ENCODE measurements at places on chromosomes 2 and 18.

DNA sequence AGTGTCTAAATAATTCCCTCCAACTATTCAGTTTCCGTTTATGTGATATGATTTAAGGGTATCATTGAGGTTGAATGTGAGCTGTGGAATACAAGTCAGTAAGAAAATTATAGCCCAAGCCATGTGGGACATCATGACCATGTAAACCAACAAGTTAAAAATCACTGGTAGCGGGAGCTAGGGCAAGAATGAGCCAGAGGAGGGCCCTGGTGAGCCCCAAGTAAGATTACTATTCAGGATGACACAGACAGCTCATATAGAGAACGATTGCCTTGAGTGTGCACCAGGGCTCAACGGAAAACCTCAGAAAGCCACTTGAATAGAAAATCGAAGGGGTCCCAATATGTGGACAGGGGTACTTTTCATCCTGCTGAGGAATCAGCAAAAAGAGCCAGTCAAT, 87.8 kb upstream of the RBMS1 start:
- DNase-seq, result no peak
- H3K27me3 ChIP-seq, result no peaks in the 10 kb centered on the region
- no peak overlapping the region for H3K4me3 ChIP-seq
- peaks cover 13% of the 10 kb centered on the region for H3K4me1 ChIP-seq
- H3K27ac ChIP-seq, result no peak overlapping the region

DNA sequence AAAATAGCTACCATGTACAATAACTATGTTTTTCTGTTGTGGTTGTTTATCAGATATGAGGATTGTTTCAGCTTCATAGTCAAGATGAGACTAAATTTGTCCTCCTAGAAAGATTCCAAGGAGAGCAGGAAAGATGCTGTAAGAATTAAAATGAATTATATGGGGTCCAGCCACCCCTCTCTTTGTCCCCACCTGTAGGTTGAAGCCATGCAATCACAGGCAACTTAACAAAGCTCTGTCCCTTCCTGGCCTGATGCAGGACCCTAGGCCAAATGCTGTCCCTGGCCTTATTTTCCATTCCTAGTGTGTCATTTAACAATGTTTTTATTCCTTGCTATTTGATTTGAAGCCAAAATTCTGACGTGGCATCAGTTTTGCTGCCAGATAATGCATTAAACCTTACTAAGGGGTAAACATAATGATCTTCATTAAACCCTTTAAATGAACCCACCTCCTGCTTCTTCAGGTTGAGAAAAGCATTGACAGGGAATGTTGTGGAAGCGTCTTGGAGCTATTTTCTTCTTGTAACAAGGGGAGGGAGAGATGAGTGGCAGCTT, 240.9 kb upstream of the ZNF521 start:
- no peak overlapping the region for H3K4me3 ChIP-seq
- no peak for DNase-seq
- no peaks in the 10 kb centered on the region for H3K36me3 ChIP-seq
- no peak overlapping the region for H3K27ac ChIP-seq
- H3K27me3 ChIP-seq, result peaks cover 4% of the 10 kb centered on the region
- no peaks in the 10 kb centered on the region for H3K4me1 ChIP-seq

GRCh38 chr2:118940486-118941120, 1.4 kb upstream of the MARCO start:
- no peak for DNase-seq
- peaks cover 13% of the 10 kb centered on the region for H3K4me1 ChIP-seq
- peak overlapping the region; percentile 69 for H3K27ac ChIP-seq
- no peaks in the 10 kb centered on the region for H3K36me3 ChIP-seq

DNA sequence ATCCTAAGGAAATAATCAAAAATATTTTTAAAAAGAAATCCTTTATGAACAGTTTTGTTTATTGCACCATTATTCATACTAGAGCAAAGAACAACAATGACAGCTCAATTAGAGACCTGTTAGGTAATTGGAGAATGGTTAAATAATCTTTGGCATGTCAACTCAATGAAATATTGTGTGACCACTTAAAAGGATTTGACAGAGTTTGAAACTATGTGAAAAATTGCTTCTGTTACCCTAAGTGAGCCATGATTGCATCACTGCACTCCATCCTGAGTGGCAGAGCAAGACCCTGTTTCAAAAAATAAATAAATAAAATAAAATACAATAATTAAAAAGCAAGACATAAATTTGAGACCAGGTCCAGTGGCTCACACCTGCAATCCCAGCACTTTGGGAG, 66.1 kb upstream of the ATP8B1 start:
- DNase-seq, result no peak
- peaks cover 5% of the 10 kb centered on the region for H3K27me3 ChIP-seq
- H3K4me1 ChIP-seq, result no peaks in the 10 kb centered on the region
- H3K36me3 ChIP-seq, result peaks cover 3% of the 10 kb centered on the region
- H3K4me3 ChIP-seq, result no peak overlapping the region
- no peak overlapping the region for H3K27ac ChIP-seq

DNA sequence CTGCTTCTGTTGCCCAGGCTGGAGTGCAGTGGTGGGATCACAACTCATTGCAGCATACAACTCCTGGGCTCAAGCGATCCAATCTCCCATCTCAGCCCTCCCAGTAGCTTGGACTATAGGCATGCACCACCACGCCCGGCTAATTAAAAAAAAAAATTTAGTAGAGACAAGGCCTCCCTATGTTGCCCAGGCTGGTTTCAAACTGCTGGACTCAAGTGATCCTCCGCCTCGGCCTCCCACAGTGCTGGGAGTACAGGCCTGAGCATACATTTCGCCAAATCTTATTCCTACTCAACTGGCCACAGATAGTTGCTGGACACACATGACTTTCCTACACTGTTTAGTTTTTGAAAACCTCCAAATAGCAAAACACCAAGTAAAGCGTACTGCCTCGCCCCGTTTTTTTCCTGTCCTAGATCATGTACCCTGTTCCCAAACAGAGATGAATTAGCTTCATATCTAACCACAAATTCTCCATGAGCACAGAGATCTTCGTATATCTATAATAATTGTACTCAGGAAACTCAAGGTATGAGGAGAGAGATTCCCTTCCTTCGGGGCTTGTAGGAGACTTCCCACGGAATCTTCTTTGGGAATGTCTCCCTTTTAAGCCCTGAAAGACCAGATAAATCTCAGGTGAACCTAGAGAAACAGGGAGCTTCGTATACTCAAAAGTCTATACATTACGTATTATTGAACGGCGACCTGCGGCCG, 598 bp upstream of the C2orf69 start:
- H3K27me3 ChIP-seq, result peaks cover 1% of the 10 kb centered on the region
- peak overlapping the region; percentile 95 for H3K4me3 ChIP-seq
- H3K36me3 ChIP-seq, result peaks cover 1% of the 10 kb centered on the region
- DNase-seq, result no peak

DNA sequence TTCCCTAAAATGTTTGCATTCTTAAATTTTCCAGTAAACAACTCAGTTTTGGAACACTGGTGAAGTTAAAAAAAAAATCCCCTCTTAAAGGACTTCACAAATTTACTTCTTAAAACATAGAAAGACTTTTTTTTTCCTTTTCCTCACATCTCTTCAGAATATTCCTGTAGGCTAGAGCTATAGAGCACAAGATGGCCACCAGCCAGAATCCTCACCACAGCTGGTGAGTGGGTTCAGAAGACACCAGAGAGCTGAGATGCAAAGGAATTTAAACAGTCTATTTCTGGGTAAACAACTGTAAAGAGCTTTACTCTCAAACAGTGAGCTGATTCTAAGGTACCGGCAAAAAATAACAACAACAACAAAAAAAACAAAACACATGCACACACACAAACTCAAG, 252.8 kb downstream of the LRP1B start:
- H3K27me3 ChIP-seq, result no peaks in the 10 kb centered on the region
- no peak for DNase-seq
- no peaks in the 10 kb centered on the region for H3K4me1 ChIP-seq

DNA sequence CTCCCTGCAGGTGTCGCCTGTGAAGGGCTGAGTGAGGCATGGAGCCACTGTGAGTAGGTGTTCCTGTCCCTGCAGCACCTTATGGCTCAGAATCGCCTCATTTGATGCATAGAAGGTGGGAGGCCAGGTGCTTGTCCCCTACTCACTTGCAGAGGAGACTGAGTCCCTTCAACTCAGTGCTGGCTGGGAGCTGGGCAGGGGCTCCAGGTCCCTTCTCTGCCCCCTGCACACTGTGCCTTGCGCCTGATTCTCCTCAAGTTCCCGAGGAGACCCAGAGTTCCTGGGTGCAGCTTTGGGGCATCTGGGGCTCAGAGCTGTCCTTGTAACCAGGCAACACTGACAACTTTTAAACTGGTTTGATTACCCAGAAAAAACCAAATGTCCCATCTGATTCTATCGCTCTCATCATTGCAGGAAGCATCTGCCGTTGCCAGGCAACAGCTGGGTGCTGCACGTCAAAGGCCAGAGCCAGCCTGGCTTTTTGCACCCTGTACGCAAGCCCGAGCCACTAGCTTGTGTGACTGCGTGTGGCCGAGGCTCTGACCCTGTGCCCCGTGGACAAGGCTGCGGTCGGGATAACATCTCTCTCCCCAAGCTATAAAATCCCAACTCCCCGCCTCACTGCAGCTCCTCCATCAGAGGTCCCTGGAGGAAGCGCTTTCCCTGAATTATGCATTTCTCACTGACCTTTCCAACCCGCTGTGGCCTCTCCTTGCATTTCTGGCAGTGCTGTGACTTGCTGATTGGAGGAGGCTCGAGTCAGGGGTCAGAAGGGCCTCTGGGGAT, 130.8 kb upstream of the HDAC4 start:
- H3K36me3 ChIP-seq, result peaks cover 4% of the 10 kb centered on the region
- H3K27ac ChIP-seq, result no peak overlapping the region
- DNase-seq, result no peak
- peaks cover 6% of the 10 kb centered on the region for H3K4me1 ChIP-seq

GRCh38 chr2:42961385-42961811, 169.0 kb upstream of the HAAO start:
- H3K36me3 ChIP-seq, result no peaks in the 10 kb centered on the region
- DNase-seq, result no peak
- H3K4me3 ChIP-seq, result peak overlapping the region; percentile 55
- no peaks in the 10 kb centered on the region for H3K27me3 ChIP-seq

GRCh38 chr2:128310094-128310716, 8.5 kb downstream of the HS6ST1 start:
- peaks cover 50% of the 10 kb centered on the region for H3K4me1 ChIP-seq
- DNase-seq, result no peak
- H3K36me3 ChIP-seq, result peaks cover 2% of the 10 kb centered on the region
- no peak overlapping the region for H3K4me3 ChIP-seq
- H3K27ac ChIP-seq, result no peak overlapping the region

- peak overlapping the region; percentile 87 for H3K27ac ChIP-seq
- no peak for DNase-seq
- no peaks in the 10 kb centered on the region for H3K27me3 ChIP-seq
- peak overlapping the region; percentile 19 for H3K4me3 ChIP-seq
These were observed 16.3 kb downstream of the SH3RF3 start for GRCh38 chr2:109145286-109145685.

GRCh38 chr2:39696838-39697237, 31.1 kb downstream of the TMEM178A start:
- no peak overlapping the region for H3K4me3 ChIP-seq
- DNase-seq, result no peak
- H3K27ac ChIP-seq, result no peak overlapping the region
- peaks cover 19% of the 10 kb centered on the region for H3K36me3 ChIP-seq

GRCh38 chr2:132415256-132415914, 1.2 kb upstream of the GPR39 start:
- peaks cover 6% of the 10 kb centered on the region for H3K36me3 ChIP-seq
- H3K4me3 ChIP-seq, result no peak overlapping the region
- H3K27me3 ChIP-seq, result peaks cover 44% of the 10 kb centered on the region
- no peak overlapping the region for H3K27ac ChIP-seq
- no peaks in the 10 kb centered on the region for H3K4me1 ChIP-seq

DNA sequence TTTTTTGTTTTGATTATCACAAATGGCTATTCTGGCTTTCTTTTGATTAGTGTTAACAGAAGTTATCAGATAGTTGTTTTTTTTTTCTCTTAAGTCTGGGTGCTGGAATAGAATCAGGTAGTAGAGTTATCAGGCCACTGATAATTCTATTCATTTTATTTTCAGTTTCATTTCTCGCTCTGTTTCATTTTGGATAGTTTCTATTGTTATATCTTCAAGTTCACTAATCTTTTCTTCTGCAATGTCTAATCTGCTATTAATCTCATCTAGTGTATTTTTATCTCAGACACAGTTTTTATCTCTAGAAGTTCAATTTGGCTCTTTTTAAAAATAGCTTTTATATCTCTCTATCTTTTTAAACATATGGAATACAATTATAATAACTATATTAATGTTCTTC, 241.8 kb upstream of the EPC2 start:
- peaks cover 33% of the 10 kb centered on the region for H3K36me3 ChIP-seq
- H3K4me1 ChIP-seq, result peaks cover 13% of the 10 kb centered on the region
- H3K4me3 ChIP-seq, result no peak overlapping the region
- H3K27ac ChIP-seq, result no peak overlapping the region
- DNase-seq, result no peak

GRCh38 chr18:59357928-59358327, 1.1 kb downstream of the LMAN1 start:
- DNase-seq, result no peak
- H3K27ac ChIP-seq, result peak overlapping the region; percentile 99
- no peaks in the 10 kb centered on the region for H3K36me3 ChIP-seq
- peaks cover 34% of the 10 kb centered on the region for H3K4me1 ChIP-seq

DNA sequence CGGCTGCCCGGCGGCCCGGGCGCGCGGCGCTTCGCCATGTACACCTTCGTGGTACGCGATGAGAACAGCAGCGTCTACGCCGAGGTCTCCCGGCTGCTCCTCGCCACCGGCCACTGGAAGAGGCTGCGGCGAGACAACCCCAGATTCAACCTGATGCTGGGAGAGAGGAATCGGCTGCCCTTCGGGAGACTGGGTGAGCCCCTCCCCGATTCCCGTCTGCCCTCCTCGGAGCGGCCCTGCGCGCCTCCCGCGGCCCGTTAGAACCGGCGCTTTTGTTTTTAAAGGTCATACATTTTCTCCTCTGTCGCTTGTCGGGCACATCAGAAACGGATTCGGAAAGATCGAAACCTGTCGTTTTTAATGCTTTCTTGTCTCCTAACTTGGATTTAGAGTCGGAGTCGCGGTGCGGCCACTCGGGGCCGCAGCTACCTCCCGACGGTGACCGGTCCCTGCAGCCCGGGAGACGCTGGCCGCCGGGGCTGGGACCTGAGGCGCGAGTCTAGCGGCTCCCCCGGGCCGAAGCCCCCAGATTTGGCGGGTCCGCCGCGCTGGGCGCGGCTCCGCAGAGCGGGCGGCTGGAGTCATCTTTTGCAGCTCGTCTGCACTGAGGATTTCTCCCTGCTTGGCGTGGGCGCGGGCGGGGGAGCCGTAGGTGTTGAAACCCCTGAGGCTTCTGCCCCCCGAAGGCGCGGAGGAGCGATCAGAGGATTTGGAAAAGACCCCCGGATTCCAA, 519 bp downstream of the TTL start:
- DNase-seq, result peak; percentile 15
- no peaks in the 10 kb centered on the region for H3K27me3 ChIP-seq
- peak overlapping the region; percentile 94 for H3K4me3 ChIP-seq
- H3K27ac ChIP-seq, result peak overlapping the region; percentile 90
- H3K4me1 ChIP-seq, result peaks cover 20% of the 10 kb centered on the region
- no peaks in the 10 kb centered on the region for H3K36me3 ChIP-seq

GRCh38 chr2:68352651-68353391, 12.3 kb upstream of the PLEK start:
- H3K36me3 ChIP-seq, result peaks cover 4% of the 10 kb centered on the region
- no peak overlapping the region for H3K27ac ChIP-seq
- no peaks in the 10 kb centered on the region for H3K4me1 ChIP-seq
- H3K27me3 ChIP-seq, result peaks cover 7% of the 10 kb centered on the region
